Daoy (cell line): ENCODE measurements at places on chromosomes 4 and X. TPM values are rescaled to one million over a fixed set of nuclear protein-coding genes. Genes with fewer than 3 reads are reported as not detected.

DNA sequence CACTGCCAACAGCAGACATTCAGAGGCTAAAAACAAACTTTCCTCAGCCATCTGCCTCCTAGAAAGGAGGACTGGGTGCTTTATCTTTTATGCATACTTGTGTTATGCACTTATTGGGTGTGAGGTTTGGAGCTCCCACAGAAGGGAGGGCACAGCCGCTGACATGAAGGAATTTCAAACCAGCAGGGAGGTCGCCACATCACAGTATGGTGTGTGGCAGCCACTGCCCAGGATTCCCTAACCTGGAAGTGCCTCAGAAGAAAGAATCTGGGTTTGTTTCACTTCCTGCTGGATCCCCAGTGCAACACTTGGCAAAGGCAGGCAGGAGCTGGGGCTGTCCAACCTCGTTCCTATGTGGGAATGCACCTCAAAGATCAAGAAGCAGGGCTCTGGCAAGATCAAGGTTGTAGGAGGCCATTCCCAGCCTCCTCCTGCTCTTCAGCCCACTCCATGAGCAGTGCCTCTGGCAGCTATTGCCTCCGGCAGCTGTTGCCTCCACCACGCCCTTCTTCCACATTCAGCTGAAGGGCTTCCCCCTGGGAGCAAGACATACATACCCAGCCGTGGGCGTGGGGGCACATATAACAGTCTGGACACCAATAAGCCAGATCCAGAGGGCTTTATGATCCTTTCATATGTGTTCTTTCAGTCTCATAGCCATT lies 109.0 kb upstream of the MAMLD1 start:
- no peak for DNase-seq

- DNase-seq, result no peak
Observed at GRCh38 chr4:113447769-113448168, 313.8 kb downstream of the CAMK2D start.

CORIN gene
- total RNA-seq, result not detected in 2 replicates

MAGEA1 gene
- total RNA-seq, result 2.7 and 3.3 TPM in 2 replicates

CT47A1 gene
- 3.5 and 11.9 TPM in 2 replicates for total RNA-seq

DNA sequence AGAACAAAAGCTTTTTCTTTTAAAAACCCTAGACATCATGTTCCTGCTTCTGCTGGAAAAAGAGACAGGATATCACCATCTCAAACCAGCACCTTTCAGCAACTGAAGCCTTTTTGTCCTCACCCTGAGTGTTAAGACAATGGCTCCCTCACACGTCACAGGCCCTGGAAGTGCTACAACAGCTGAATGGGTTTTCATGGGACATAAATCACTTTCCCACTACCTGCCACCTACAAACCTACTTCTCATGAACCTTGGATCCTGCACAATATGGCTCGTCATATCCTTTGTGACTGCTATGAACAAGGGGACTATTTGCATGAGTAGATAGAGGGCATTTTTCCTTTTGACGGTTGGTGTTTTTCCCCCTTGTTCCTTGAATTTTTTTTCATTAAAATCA lies 93.6 kb downstream of the TSPAN5 start:
- peak; percentile 10 for DNase-seq

- peak; percentile 41 for DNase-seq
Observed at GRCh38 chr4:56505269-56506130, at the start of gene ARL9. TSS of gene ARL9 (plus strand) at chr4:56505791. CDS start at chr4:56505863, 72 bp downstream.

GRCh38 chr4:152713951-152714705 lies 34.3 kb upstream of the TMEM154 start:
- no peak for DNase-seq

NXF2 gene
- total RNA-seq, result 1.9 and 3.5 TPM in 2 replicates

DNA sequence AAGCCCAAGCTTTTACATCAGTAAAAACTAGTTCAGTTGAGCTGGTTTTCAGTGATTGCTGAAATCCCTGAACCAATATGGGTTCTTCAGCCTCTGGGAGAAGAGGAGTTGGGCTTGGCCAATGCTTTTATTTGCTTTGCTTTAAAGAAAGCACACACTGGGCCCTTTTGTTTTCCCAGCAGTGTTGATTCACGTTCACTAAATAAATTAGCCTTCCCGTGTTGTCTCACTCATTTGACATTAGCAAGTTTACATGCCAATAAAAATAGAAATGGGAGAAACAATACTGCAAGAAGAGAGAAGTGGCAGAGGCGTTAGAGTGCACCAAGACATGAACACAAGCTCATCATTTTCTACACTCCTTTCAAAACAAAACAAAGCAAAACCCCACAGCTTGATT lies 136.2 kb downstream of the SHROOM3 start:
- no peak for DNase-seq

GAB1 gene
- 5.3 and 6.7 TPM in 2 replicates for total RNA-seq

GRCh38 chrX:65596270-65597034 lies 61.9 kb upstream of the LAS1L start:
- DNase-seq, result peak; percentile 75

FSTL5 gene
- total RNA-seq, result 0.06 TPM in 1 of 2 replicates, not detected in the other

GRCh38 chr4:153113061-153113837 lies 91.0 kb upstream of the TRIM2 start:
- peak; percentile 16 for DNase-seq

BTC gene
- total RNA-seq, result 0.03 and 0.29 TPM in 2 replicates

GRCh38 chr4:144209491-144209890 lies 69.0 kb upstream of the GYPA start:
- no peak for DNase-seq

DNA sequence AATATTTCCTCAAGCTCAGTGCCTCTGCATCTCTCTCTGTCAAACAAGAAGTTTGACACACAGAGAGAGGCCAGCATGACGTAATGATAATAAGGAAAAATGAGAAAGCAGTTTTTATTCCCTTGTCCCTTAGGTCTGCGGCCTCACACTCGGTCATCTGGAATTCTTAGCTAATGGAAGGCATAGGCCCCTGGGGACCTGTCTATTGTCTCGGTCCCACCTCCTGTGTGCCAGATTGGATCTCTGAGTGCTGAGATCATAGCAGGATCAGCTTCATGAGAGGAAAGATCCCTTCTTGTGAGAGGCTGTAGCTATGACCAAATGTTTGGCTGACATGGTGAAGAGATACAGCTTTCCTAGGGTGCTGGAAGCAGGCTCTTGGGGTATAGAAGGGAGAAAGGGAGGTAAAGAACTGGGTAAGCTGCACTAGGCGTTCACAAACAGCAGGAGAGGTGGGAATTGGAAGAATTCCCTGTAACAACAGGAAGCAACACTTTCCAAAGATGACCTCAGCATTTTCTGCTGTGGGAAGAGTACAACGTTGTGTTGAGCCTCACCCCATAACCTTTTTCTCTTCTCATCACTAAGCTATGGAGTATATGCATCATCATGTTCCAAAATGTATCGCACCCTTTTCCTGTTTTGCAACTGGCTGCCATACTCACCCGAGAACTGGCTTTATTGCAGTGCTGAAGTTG lies 20.2 kb downstream of the TMEM31 start:
- peak; percentile 56 for DNase-seq

DNA sequence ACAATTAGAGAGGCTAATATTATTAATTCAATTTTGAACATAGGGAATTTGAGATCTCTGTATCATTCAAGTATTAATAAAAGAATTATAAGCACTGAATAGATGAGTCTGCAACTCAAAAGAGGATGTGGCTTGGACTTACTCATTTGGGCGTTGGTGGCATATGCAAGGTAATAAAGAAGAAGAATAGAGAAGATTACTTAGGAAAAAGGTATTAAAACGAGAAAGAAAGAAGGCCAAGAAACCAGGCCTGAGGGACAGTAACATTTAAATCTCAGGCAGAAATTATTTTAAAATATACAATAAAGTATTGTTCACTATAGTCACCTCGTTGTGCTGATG lies 383.0 kb upstream of the INTU start:
- DNase-seq, result no peak

DNA sequence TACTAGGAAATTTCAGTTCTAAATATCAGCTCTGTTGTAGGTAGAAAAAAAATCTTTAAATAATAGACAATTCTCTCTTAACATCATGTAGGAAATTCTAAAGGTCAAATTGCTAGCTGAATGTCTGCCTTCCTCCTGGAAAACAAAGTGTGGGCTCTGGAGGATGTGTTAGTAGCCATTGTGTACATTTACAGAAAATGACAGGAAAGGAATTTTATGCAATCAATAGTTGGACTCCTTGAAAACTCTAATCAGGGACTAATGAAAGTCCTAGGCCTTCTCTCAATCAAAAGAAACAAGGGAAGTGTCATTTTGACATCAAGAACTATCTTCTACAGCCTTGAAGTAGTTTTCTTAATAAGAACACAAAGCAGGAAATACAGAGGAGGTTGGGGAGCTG lies 174.6 kb downstream of the ANKRD50 start:
- DNase-seq, result no peak

CABS1 gene
- not detected in 2 replicates for total RNA-seq

DNA sequence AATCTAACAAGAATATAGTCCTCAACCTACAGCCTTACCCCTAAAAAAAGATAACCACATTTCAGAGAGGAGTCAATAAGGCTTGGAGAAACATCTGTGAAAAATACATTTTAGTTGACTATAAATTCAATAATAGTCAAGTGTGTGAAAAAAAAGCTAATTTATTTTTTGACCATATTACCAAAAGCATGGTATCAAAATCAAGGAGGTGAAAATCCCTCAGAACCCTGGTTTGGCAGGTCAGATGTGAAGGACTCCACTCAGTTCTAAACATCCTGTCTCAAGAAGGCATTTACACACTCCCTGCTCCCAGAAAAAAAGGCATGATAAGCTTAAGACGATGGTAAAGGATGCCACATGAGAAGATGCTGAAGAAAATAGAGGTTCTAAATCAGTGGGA lies 745.1 kb upstream of the TENM3 start:
- DNase-seq, result no peak

DNA sequence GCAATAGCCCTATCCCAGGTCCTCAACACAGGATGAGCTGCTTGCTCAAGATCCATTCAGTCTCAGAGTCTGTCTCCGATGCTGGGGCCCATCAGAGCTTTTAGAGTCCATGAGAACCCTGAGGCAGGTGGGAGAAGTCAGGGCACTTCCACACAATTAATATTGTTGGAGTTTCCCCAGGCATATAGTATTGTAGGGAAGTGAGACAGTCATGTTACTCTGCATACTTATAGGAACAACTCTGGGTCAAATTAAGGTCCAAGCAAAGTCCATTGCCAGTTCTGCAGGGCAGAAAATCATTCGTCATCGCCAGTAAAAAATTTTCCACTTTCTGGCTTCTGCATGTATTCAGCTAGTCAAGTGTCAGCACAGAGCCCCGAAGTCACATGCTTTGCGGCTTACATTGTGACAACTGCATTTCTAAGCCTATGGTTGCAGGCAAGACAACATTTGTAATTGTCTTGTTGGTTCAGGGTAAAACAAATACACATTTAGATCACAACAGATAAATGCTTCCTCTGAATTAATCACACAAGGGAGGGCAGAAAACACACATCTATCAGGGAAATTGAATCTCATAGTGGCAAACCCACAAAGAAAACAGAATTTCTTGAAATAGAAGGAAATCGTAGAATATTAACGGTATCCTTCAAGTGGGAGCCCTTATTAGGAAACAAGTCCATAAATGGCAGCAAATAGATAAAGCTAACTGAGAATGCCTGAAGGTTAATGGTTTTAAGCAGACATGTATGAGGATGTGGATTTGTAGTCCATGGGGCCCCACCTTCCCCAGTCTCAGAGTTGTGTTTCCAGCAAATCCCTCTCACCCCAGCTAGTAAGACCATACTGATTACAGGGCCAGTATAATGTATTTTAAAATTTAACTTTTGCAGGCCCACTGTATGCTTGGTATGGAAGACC lies 412.1 kb upstream of the RASGEF1B start:
- DNase-seq, result no peak

FHDC1 gene
- total RNA-seq, result 0.51 and 1.6 TPM in 2 replicates

GRCh38 chr4:13160920-13161319 lies 323.2 kb downstream of the RAB28 start:
- no peak for DNase-seq

DNA sequence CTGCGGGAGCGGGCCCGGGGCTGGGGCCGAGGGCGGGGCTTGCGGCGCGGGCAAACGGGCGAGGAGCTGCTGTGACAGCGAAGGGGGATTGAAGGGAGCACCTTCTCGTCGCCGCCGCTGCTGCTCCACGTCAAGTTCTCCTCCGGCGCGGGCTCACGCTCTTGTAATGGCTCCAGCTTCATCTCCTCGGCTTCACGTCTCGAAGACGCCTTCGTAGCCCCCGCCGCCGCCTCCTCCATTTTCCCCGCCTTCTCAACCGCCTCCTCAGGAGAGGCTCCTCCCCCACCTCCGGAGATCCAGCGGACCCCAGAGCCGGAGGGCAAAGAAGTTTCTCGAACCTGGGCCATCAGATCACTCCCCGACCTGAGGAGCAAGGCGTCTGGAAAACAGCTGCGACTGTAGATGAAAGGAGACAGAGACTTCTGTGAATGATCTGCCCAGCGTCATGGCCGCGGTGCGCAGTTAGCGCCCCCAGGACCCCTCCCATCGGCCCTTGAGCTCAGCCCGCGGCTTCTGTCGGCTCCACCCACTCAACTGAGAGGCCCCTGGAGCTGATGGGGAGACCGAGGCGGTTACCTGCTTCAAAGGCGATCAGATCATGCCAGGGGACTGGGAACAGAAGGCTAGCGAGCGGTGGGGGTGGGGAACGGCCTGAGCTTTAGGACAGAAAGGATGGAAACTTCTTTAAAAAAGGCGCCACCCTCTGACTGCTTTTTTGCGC lies 895 bp downstream of the USP51 start:
- DNase-seq, result peak; percentile 48

GRCh38 chr4:149790172-149790907 lies 25.3 kb downstream of the IQCM start:
- no peak for DNase-seq

- DNase-seq, result peak; percentile 4
Observed at GRCh38 chrX:24146283-24146949, 3.1 kb upstream of the ZFX start.

GRCh38 chrX:118347131-118347530 lies 1.2 kb downstream of the WDR44 start:
- peak; percentile 32 for DNase-seq

- no peak for DNase-seq
Observed at GRCh38 chrX:119292445-119292844, 56.4 kb downstream of the PGRMC1 start.

DNA sequence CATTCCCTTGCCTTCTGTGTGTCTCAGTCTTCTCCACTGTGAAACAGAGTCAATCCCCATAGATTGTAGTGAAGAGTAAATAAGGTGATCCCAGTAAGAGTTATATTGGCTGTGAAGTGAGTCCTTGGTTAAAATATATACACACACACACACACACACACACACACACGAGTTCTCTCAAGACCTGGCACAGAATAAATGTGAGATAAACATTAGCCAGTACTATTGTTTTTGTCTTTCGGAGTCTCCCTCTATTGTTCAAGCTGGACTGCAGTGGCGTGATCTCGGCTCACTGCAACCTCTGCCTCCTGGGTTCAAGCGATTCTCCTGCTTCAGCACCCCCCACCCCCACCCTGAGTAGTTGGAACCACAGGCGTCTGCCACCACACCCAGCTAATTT lies 44.8 kb upstream of the FAM156A start:
- DNase-seq, result no peak

- peak; percentile 26 for DNase-seq
Observed at GRCh38 chr4:146095091-146095690, 80.3 kb upstream of the LSM6 start.

DNA sequence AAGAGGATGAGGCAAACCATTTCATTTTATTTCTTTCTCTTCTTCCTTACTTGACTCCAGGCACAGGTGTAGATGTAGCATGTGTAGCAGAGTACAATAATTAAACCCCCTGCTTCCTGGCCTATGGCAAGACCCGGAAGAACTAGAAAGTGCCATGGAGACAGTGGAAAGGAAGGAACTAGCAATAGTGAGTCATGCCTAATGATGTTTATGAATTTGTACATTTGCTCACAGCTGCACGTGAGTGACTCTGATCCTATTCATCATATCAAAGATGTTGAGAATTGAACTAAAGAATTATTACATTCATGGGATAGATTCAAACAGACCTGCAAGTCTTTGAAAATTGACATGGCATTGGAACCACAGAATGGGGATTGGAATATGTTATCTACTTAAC lies 2233.9 kb upstream of the TENM3 start:
- no peak for DNase-seq
